ENCODE measurements at places on chromosomes 3 and 15.
A peak's percentile ranks its signal among the peaks of the same experiment; 100 is the strongest.

GRCh38 chr15:90968434-90968833 lies 13.8 kb downstream of the RCCD1 start:
- no peak for DNase-seq

- DNase-seq = peak; percentile 19
Measured at GRCh38 chr3:8324747-8325146, 176.9 kb upstream of the LMCD1 start.

DNA sequence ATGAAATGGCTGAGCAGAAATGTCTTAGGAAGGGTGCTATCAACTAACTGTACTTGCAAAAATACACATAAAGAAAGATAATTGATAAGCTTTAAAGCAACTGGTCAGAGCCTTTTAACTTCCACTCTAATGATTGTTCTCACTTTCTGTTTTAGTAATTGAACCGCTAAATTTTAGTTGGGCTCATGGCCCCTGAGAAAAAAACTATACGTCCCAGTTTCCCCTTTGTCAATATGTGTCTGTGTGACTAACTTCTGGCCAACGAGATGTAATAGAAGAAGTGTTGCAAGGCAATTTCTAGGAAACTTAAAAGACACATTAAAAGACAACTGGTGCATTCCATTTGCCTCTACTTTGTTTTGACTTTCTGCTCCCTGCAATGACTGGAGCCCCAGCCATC lies 223.9 kb downstream of the NR1D2 start:
- no peak for DNase-seq

GRCh38 chr3:27239951-27240350 lies 129.2 kb downstream of the NEK10 start:
- DNase-seq = no peak

GRCh38 chr15:22861161-22861560 lies 22.7 kb downstream of the NIPA2 start:
- no peak for DNase-seq

- DNase-seq = no peak
Measured at GRCh38 chr3:155619118-155619915, 125.6 kb downstream of the PLCH1 start.

GRCh38 chr3:40516201-40516600 lies 8.6 kb upstream of the ZNF621 start:
- DNase-seq = no peak

DNA sequence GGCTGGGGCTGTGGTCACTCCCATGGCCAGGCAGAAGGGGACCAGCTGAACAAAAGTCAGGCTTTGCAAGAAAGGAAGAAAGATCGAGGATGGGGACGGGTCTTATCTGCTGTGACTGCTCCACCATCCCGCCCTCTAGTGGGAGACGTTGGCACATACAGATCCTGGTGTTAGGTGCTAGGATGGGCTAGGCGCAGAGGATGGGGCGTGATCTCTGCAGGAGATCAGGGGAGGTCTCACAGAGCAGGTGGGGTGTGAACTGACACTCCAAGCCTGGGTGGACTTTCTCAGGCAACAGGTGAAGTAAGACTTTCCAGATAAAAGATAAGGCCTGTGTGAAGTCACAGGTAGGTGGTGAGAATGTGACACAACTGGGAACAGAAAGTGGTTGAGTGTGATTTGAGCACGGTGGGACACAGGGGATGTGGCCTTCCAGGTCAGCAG lies 141.9 kb upstream of the SMAD3 start:
- DNase-seq = no peak

- DNase-seq = no peak
Measured at GRCh38 chr3:146020969-146021368, 140.0 kb downstream of the PLOD2 start.

DNA sequence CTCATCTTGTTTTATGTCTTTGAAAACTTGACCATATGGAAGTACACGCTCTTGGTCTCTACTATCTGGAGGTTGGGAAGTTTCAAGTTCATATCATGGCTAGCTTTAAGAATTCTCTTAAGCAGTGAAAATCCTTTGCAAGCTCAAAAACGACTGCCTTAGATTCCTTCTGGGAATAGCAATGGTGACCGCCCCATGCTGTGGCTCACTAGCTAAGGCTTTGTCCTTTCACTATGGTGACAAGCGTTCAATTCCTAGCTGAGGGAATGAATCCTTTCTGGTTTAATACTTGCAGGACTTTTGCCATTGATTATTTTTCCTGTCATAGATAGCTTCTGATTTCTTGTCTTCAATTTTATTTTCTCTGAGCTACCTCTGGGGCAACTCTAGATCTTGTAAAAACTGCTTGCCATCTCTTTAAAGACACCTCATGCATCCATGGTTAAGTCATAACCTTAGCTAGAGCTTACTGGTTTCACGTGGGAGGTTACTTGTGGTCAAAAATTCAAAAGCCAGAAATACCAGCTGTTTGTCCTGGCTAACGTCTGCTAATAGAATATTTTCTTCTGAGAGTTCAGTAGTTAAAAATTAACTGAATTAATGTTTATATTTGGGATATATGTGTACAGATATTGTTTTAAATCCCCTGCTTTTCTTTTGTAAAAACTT lies 673.4 kb upstream of the CBLB start:
- no peak for DNase-seq

GRCh38 chr3:31277582-31277981 lies 255.1 kb upstream of the STT3B start:
- DNase-seq = no peak

GRCh38 chr3:186097663-186098451 lies 11.0 kb downstream of the ETV5 start:
- DNase-seq = peak; percentile 98

GRCh38 chr15:73765778-73766177 lies 12.6 kb upstream of the INSYN1 start:
- DNase-seq = no peak

GRCh38 chr15:66098022-66098363 lies 155.6 kb downstream of the MEGF11 start:
- DNase-seq = no peak

DNA sequence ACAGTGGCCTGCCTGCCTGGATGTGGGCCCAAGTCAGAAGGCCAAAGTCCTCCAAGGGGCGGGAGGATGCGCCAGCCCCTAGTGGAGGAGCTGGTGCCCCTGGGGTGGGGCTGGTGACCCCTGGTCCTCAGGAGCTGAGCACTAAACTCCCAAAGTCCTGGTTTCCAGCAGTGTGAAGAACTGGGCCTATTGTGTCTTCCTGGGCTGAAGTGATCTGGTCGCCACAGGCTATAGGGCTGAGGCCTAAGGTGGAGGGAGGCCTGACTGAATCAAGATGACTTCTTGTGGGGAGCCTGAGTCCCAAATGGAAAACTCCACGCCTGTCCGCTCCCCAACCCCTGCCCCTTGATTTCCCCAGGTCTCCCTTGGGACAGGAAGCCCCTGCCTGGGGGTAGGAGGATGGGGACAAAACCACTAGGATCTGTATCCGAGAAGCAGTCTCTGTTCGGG lies 753 bp upstream of the FES start:
- DNase-seq = no peak

DNA sequence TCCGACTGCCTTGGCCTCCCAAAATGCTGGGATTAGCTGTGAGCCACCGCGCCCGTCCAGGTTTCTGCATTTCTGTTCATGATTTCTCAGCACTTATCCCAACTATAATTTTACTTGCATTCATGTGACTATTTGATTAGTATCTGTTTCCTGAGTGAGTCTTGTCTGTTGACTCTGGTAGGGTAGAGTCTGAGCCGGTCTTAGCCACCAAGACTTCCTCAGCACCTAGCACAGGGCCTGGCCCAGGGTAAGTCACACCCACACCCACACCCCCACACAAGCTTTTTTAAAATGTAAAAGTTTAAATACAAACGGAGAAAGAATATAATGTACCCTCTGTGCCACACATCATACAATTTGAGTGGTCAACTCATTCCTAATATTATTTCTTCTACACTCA lies 3.1 kb upstream of the SPATA12 start:
- no peak for DNase-seq

DNA sequence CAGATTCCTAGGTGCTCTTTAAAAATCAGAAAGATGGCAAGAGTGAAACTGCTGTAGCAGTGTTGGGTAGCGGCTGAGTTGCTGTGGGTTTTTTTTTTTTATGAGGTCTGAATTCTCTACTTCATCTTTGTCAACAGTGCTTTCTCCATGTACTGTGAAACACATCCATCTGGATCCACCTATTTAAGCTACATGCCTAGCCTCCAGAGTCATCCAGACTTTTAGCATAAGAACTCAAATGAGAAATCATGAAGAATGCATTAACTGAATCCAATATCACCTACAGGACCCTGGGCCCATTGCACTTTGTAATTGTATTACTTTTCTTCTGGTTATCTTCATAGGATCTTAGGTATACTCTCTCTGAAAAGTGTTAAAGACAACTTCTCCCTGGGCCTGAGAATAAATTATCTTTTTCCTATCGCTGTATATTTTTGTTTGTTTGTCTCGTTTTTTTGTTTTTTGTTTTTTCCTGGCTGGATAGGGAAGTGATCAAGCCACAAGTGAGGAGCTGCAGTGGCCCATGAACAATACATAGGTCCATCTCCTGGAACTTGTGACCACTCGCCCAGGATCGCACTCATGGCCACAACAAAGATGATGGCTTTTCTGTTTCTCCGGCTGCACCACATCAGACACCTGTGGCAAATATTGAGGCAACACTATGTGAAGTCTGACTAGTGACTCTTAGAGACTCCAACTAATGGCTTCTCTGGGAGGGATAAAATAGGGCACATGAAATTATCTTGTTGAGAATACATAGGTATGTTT lies 609.9 kb upstream of the AGTR1 start:
- DNase-seq = no peak

- DNase-seq = no peak
Measured at GRCh38 chr15:23687143-23687470, at the start of gene NDN. Gene NDN, minus strand, starts transcription at chr15:23687305. Its CDS starts 88 bp downstream, at chr15:23687217.

- no peak for DNase-seq
Measured at GRCh38 chr3:106765342-106765741, 611.9 kb upstream of the CCDC54 start.

GRCh38 chr15:64864068-64864467 lies 22.4 kb downstream of the PLEKHO2 start:
- DNase-seq = no peak

DNA sequence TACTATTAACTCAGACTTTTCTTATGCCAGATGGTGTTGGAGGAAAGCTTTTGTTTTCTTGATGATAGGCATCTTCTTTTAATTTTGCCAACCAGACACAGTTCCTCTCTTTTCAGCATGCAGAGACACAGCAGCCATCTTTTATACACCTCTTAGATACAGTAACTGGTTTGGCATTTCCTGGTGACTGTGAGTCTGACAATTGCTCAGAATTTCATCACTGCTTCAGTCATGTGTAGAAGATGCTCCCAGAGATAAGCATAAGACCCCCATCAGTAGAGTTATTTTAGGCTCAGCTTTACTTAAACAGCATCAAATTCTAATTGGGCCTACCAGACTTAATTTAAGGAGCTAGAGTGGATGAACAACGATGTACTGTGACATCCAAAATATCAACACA lies 779.0 kb downstream of the SQOR start:
- no peak for DNase-seq

GRCh38 chr3:113405180-113405579 lies 36.1 kb downstream of the CFAP44 start:
- no peak for DNase-seq

GRCh38 chr3:59677747-59678702 lies 628.2 kb upstream of the CFAP20DC start:
- no peak for DNase-seq

GRCh38 chr3:188673646-188674186 lies 498.1 kb upstream of the TPRG1 start:
- no peak for DNase-seq

DNA sequence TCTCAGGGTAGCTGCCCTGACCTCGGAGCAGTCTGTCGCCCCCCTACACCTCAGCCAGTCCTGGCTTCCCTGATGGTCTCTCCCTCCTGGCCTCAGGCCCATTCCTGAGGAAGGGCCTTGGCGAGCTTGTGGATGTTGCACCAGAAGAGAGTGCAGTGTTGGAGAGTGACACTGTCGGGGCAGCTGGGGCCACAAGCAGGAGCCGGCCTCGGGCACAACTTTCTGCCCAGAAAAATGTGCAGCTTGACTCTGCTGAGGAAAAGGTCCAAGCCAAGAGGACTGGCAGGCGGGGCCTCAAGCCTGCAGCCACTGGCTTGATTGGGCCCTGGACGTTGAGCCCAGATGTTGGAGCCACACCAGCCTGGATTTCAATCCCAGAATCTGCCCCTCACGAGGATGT lies 12.8 kb downstream of the HEMK1 start:
- DNase-seq = no peak

GRCh38 chr3:187807086-187807862 lies 62.0 kb upstream of the BCL6 start:
- DNase-seq = no peak

DNA sequence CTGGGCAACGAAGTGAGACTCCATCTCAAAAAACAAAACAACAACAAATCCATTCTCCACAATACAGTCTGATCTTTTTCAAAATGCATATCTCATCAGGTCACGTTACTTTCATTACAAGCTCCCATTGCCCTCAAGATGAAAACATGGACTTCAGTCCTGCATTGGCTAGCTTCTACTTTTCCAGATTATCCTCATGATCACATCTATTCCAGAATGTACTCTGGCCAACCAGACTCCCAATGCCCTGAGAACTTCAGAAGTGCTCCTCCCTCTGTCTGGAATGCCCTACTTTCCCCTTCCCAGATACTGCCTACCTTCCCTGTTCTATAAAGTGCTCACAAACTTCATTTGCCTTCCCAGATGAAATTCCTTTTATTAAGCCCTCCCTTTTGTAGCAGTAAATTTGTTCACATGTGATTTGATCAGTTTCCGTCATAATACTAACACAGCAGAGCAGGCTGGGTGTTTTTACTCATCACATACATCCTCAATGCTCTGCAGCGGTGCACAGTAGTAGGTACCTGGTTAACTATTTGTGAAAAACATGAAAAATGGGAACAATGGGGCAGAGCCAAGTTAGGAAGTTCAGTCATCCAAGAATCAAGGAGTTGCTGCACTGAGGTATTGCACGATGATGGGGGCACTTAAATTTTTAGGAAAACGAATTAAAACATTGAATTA lies 5.3 kb downstream of the RPL22L1 start:
- no peak for DNase-seq

DNA sequence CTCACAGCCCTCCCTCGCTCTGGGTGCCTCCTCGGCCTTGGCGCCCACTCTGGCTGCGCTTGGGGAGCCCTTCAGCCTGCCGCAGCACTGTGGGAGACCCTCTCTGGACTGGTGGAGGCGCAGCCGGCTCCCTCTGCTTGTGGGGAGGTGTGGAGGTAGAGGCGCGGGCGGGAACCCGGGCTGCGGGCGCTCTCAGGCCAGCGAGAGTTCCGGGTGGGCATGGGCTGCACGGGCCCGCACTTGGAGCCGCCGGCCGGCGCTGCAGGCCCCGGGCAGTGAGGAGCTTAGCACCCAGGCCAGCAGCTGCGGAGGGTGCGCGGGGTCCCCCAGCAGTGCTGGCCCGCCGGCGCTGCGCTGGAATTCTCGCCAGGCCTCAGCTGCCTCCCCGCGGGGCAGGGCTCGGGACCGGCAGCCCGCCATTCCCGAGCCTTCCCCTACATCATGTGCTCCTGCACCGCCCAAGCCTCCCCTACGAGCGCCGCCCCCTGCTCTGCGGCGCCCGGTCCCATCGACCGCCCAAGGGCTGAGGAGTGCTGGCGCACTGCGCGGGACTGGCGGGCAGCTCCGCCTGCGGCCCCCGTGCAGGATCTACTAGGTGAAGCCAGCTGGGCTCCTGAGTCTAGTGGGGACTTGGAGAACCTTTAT lies 46.0 kb upstream of the GSK3B start:
- DNase-seq = no peak

- no peak for DNase-seq
Measured at GRCh38 chr3:147191795-147192385, 214.5 kb downstream of the ZIC4 start.

GRCh38 chr15:64349375-64349774 lies 6.6 kb downstream of the CSNK1G1 start:
- DNase-seq = no peak

GRCh38 chr3:99854756-99855298 lies 37.2 kb downstream of the CMSS1 start:
- DNase-seq = no peak
